NCI-H526 (cell line): ENCODE measurements at places on chromosomes 4 and X.

DNA sequence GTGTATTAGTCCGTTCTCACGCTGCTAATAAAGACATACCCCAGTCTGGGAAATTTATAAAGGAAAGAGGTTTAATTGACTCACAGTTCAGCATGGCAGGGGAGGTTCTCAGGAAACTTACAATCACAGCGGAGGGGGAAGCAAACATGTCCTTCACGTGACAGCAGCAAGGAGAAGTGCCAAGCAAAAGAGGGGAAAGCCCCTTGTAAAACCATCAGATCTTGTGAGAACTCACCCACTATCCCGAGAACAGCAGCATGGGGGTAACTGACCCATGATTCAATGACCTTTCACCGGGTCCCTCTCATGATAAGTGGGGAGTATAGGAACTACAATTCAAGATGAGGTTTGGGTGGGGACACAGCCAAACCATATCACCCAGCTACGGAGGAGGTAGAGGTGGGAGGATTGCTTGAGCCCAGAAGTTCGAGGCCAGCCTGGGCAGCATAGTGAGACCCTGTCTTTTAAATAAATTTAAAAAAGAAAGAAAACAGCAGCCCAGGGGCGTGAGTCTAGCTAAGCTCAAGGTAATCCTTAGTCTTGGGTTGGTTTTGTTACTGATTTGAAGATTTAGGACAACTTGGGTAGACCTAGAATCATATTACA lies 46.4 kb upstream of the TMEM131L start:
- DNase-seq = no peak

DNA sequence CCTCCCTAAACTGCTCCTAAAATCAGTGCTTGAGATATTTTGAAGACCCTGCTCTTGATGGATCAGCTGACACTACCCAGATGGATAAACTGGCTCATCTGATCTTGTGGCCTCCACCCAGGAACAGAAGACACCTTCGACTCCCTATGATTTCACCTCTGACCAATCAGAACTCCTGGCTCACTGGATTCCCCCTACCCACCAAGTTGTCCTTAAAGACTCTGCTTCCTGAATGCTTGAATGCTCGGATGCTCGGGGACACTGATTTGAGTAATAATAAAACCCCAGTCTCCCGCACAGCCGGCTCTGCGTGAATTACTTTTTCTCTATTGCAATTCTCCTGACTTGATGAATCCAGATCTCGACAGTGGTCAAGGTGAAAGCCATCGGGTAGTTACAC lies 12.0 kb upstream of the RPS3A start:
- no peak for DNase-seq

DNA sequence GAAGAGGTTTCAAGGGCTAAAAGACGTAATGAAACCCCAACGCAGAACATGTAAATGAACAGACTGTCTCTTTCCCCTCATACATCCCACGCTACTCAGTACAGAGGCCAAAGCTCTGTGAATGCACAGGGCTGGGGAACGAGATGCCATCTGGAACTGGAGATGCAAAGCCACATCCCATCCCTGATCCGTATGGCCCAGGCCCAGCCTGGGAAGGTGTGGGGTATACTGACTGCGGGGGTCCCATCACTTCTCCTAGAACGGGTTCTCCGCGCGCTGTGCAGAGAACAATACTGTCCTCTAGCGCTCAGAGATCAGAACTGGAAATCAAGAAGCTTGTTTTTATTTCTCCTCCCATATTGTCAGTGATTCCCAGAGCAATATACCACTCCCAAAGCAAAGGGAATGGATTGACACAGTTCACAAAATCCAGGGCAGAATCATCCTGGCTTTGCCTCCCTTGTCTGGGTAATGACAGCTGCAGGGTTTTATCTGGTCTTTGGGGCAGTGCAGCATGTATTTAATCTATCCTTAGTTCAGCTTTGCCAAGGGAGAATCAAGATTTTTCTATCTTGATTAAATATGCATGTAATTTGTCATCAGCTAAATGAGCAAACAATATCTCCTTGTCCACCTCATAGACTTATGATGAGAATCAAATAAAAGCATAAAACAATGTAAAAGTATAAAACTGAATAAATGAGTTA lies 47.3 kb upstream of the TLR3 start:
- DNase-seq = no peak

DNA sequence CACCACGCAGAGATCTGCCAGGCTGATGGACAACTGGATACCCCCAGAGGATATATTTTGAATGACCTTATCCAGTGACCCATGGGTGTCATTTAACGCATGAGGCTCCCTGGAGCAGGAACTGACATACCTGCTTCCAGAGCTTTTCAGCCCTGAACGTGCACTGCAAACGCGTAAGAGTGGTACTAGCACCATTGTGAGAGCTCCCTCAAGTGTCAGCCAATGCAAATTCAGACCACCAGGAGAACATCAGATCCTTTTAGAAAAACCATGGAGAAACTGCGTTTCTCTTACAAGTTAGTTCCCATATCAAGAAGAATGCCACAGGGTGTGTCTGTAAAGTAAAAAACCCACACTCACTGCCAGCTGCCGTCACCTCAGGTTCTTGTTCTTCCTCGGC lies 7.3 kb downstream of the TREX2 start:
- peak; percentile 66 for DNase-seq

DNA sequence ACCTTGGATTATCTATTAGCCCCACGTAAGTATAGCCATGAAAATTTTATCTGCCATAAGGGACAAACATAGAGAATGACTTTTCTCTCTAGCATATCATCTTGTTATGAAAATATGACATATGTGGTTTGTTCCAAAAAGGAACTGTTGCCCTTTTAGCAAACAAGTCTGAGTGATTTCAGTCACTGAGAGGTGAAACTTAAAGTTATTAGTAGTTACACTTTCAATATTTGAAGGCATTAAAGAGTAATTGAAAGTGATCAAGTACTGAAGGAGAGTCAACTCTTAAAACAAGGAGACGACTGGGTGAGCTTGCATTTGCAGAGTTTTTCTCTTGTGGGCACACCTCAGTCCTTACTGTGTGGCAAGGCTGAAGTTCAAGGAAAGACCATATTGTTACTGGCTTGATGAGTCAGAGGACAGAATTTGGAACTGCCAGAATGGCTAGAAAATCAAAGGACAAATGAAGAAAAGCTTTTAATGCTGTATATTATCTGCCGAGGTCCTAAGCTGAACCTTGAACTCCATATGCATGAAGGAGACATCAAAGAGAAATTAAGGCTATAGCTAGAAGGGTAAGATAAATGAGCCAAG lies 205.1 kb upstream of the EMCN start:
- DNase-seq = no peak

DNA sequence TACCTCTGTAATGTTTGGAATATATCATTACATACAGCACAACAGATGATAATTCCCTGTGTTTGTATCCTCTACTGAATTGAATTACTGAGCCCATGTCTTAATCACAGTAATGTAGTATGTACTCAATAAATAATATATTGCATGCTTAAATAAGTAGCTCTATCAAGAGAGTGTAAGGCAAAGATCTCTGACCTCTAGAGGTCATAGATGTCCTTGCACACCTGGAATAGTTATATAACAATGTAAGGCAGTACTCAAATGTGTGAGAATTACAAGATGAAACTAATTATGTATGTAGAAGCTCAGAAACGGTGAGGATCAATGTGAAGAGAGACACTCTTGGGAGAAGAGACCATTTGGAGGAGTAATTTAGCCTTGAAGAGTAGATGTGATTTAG lies 14.3 kb upstream of the GCNA start:
- no peak for DNase-seq

GRCh38 chr4:143339497-143339896 lies 2.8 kb downstream of the GAB1 start:
- DNase-seq = no peak

- DNase-seq = no peak
Measured at GRCh38 chr4:37023504-37023903, 221.0 kb upstream of the NWD2 start.

DNA sequence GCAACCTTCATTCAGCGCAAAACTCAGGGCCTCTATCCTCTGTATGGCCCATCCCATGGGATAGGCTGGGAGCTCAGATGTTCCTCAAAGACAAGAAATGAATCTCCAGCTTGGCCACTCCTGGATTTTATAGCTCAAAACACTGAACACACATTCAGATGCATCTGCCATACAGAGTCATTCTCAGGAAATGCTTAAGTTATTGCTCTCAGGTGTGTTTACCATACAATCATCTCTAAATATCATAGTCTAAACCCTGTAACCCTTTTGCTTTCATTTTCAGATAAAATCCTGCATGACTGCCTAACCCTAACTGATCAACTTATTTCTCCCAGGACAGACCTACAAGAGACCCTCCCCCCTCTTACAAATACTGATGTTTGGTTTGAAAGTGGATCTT lies 140.9 kb upstream of the FMR1 start:
- DNase-seq = no peak

DNA sequence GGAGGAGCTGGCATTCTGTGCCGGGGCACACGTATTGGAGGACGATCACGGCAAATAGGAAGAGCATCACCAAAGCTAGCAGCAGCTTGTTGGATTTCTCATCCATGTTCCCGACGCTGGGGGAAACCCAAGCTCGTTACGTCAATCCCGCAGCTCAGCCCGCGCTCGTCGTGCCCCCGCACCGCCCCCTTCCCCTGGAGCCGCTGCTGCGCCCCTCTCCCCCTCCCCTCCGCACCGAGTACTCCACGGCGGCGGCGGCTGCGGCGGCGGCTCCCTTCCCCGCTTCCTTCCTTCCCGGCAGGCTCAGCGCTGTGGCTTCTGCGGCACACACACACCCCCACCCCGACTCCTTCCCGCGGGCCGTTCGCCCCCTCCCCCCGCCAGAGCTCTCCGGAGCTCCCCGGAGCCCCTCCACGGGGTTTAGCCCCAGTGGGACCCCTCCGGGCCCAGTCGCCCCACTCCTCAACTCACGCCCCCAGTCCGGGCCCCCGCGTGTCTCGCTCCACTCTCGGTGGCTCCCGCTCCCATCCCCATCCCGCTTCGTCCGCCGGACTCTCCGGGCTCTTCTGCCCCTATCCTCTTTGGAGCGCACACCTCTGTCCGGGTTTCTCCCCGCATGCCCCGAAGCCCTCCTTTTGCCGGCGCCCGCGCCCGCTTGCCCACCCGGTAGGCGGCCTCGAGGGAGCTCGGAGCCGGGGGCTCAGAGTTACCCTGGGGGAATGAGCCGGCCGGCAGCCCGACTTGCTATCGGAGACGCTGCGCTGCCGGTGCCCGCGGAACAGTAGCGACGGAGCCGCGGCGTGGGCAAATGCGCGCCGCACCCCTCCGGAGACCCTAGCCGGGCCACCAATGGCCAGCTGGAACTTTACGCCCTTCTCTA lies 978 bp downstream of the HS6ST2 start:
- no peak for DNase-seq

DNA sequence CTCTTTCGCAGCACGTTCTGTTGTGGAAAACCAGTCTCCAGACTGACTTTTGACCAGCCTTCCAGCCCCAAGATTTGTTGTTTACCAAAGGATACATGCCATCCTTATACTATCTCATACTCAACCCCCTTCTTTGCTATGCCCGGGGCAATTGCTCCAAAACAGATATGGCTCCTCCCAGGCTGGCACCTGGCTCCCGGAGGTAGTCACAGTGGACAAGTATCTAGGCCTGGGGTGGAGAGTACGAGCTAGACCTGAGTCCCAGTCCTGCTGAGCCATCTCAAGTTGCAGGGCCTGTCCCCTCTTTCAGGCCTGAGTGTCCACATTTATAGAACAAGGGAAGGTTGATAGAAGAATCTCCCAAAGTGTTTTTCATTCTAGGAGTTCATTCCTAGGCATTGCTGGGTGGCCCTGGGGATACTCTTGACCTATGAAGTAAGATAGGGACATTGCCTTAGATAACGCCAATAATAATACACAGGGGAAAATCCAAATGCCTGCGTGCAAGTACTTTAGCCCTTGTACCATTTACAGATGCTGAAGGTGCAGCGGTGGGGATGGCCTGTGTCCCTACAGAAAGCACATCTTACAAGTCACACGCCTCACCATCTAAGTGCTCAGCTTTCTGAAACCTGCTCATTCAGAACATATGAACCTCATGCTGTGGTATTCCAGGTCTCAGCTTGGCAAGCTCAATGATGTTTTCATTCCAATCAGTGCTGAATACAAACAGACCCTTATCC lies 136.7 kb upstream of the MAMLD1 start:
- no peak for DNase-seq

DNA sequence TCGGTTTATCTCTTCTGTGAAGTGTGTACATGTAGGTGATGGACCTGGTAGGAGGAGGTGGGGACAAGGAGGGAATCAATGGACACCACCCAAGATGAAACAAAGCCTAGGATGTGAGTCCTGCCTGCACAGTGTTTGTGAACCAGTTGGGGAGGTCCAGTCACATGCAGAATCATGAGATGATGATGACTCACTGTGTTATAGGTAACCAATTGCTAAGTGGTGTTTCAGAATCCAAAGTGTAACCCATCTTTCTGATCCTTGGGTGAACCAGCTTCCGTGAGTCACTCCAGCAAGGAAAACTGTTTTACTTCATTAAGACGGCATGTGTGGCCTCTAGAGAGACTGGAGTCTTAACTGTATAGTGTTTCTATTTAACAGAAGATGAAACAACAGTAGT lies 57.9 kb upstream of the HPF1 start:
- no peak for DNase-seq

- DNase-seq = no peak
Measured at GRCh38 chrX:113892401-113892800, 691.5 kb upstream of the HTR2C start.

GRCh38 chr4:6384541-6384940 lies 87.9 kb downstream of the PPP2R2C start:
- peak; percentile 51 for DNase-seq

GRCh38 chr4:184280137-184280536 lies 62.5 kb upstream of the ENPP6 start:
- no peak for DNase-seq

- DNase-seq = no peak
Measured at GRCh38 chr4:169059306-169060211, 49.5 kb upstream of the CBR4 start.

DNA sequence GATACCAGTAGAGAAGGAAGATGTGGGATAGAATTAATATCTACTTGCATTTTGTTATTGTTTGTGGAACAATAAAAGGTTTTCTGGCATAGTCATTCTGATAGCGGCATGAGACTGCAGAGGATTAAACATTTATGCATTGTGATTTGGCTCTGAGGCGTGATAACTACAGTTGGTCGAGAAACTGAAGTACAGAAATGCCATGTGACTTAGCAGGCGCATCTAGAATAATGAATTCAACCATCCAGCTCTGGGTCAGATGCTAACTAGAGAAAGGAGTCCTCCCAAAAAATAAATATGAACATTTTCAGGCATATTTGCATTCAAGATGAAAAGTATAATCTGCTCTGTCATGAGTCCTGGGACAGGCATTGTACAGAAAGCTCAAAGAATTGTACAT lies 62.8 kb downstream of the CCSER1 start:
- no peak for DNase-seq
